ENCODE measurements at places on chromosomes 13 and 19. TPM values are rescaled to one million over a fixed set of nuclear protein-coding genes. Genes with fewer than 3 reads are reported as not detected.

FGF14 gene
- 0.12 TPM for total RNA-seq

S1PR5 gene
- 0.29 TPM for total RNA-seq

DOCK9 gene
- 34.2 TPM for total RNA-seq

LGALS7 gene
- not detected for total RNA-seq

ATP1A3 gene
- total RNA-seq = 0.10 TPM

MATK gene
- not detected for total RNA-seq

DNA sequence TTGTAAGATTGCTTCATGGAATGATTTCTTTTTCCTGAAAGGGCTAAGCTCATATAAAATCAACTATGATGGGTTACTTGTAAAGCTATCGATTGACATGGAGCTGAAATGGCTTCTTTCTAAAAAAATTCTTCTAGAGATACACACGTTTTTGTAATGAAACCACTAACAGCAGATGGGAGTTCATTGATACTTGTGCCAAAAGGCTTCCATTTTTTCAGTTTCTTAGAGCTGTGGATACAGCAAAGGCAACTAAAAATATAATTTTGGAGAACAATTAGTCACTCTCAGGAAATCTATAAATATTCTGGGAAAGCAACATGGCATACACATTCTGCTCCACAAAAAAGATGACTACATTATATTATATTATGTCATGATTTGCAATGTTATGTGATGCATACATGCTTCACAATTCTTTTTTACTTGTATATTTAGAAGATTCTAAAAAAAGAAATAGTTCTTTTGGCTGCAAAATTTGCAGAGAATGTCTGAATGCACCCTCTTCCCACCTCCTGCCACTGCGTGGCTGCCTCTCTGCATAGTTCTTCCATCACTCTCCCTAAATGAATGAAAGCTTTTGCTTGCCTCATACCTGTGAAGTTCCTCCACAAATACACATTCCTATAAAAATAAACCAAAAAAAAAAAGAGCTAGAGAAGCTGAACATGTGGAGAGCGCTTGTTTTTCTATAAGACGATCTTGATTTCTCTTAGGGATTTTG lies 802.5 kb downstream of the EFNB2 start:
- DNase-seq = no peak

DNA sequence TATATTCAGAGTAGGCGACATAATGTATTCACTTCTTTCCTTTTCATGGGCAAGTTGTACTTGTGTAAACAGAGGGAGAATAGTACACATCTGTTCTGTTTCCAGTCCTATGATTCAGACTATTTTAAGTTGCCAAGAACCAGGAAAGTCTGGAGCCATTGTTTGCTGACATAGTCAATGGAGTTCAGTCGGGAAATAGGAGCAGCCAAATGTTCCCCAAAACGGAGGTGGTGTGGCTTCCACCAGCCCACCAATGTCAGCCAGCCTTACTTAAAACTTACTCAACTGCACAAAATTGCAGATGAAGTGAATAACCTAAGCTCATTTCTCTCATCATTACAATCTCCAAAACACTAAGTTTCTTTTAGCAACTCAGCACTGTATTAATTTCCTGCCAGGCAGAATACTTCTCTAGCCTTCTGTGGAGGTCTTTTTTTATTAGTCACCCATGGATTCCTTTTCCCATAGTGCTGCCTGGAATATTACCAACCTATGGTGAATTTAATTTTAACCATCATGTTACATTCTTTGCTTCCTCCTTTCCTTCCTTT lies 22.3 kb upstream of the CSNK1A1L start:
- peak; percentile 67 for DNase-seq

- no peak for DNase-seq
Measured at GRCh38 chr13:70087247-70087646, 20.4 kb upstream of the ATXN8OS start.

- no peak for DNase-seq
Measured at GRCh38 chr13:92164822-92165221, 766.4 kb downstream of the GPC5 start.

DNA sequence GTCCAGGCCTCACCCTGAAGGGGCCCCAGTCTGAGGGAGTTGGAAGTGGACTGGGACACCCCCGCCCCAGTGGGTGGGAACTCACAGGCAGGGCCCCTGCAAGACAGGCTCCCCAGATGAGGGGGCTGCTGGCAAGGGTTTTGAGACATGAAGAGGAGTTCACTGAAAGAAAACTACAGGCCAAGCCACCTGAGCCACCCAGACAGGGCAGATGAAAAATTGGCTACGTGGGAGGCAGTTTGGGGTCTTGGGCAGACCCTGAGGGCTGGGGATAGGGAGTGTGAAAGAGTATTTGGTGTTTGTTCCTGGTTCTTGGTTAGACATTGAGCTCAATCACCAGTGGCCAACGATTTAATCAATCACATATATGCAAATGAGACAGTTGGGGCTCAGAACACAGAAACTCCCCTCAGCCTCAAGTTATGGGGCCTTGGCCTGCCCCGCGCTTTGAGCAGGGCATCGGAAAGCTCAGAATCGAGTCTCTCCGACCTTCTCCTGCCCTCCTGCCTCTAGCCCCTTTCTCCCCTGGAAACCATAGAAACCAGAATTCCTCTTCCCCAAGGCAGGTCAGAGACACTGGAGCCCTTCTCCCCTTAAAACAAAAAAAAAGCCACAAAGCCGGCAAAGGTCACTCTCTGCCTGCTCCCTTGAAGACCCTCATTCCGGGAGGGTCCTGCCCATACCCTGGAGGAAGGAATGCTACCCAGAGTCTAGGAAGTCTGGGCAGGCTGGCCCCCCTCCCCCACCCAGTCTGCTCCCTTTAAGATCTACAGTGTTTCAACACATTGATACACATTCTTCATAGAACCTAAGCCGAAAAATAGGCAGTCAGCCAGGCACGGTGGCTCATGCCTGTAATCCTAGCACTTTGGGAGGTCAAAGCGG lies 1.3 kb upstream of the ISYNA1 start:
- DNase-seq = peak; percentile 56

DNA sequence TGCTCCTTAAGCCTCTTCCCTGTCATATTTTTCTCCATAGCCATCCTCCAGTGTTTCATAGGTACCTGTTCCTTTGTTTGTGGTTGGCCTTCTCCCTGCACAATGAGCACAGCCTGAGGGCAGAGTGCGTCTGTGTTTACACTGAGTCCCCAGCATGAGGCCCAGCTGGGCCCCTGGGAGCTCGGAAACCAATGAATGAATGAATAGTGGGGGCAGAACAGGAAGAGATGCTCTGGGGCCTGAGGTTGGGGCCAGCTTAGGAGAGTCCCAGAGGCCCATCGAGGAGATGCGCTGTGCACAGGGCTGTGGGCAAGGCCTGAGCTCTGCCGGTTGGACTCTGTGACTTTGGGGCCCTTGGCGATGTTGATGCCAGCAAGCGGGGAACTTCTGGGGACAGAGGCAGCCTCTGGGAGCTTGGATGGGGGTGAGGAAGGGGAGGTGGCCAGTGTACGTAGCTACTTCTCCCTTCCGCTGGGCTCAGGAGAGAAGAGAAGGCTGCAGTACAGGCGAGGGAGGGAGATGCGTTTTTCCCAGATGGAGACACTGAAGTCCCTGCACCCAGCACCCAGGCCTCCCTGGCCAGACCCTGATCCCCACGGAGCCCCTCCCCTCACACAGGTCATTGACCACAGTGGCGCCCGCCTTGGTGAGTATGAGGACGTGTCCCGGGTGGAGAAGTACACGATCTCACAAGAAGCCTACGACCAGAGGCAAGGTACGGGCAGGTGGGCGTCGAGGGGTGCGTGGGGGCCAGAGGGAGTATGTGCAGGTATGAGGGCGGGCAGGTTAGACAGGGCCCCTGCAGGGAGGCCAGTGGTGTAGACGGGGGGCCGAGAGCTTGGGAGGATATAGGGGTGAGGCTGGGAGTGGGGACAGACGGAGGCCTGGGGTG lies 5.1 kb downstream of the TBCB start:
- no peak for DNase-seq

GRCh38 chr13:82477436-82477835 lies 1404.8 kb downstream of the SLITRK1 start:
- DNase-seq = no peak

DNA sequence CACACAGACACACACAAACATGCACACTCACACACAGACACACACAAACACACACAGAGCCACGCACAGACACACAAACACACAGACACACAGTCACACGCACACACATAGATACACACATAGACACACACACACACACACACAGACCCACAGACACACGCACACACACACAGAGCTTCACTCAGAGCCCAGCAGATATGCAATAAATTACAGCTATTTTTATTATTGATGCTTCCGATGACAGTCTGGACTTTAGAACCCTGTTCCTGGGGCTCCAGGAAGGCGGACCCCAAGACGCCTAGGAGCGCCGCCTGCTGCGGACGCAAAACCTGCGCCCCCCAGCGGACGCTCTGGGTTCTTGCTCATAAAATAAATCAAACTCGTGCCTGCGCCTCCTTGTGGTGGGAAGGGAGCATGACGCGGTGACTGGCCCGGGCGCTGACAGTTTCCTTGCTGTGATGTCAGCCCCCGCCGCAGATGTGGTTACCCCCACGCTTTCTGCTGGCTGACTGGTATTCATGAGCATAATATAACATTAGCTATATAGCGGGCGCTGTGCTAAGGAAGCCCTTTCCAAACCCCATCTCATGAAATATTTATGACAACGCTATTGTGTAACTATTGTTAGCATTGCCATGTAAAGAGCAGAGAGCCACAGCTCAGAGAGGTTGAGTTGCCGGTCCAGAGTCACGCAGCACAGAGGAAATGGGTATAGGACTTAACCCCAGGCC lies 64.4 kb upstream of the TM9SF2 start:
- peak; percentile 74 for DNase-seq

Data from RPMI7951 (cell line).